Pericardium fibroblast (primary cell): ENCODE measurements at places on chromosomes 5 and 9. TPM values are rescaled to one million over a fixed set of nuclear protein-coding genes. Genes with fewer than 3 reads are reported as not detected.

SPINK4 gene
- not detected in 2 replicates for total RNA-seq

GRM6 gene
- total RNA-seq: not detected in 2 replicates

FOXI1 gene
- not detected in 2 replicates for total RNA-seq

KIAA0825 gene
- 1.3 and 3.6 TPM in 2 replicates for total RNA-seq

CARD9 gene
- total RNA-seq: 1.5 and 4.3 TPM in 2 replicates

SPATA31A3 gene
- total RNA-seq: not detected in 2 replicates

FBP1 gene
- total RNA-seq: 0.12 TPM in 1 of 2 replicates, not detected in the other

LECT2 gene
- total RNA-seq: not detected in 2 replicates

C9orf50 gene
- total RNA-seq: not detected in 2 replicates

SPINK6 gene
- total RNA-seq: not detected in 2 replicates

TNC gene
- total RNA-seq: 1.2 and 12.4 TPM in 2 replicates

LIX1 gene
- total RNA-seq: not detected in 2 replicates

PKD2L2 gene
- not detected in 2 replicates for total RNA-seq

NKD2 gene
- total RNA-seq: 0.09 and 62.8 TPM in 2 replicates

MCTP1 gene
- total RNA-seq: 1.1 and 1.7 TPM in 2 replicates

ARHGEF37 gene
- 0.43 and 3.2 TPM in 2 replicates for total RNA-seq

C9orf153 gene
- total RNA-seq: not detected in 2 replicates

SLC22A4 gene
- 1.5 and 1.6 TPM in 2 replicates for total RNA-seq

ECM2 gene
- 11.4 and 20.9 TPM in 2 replicates for total RNA-seq

FOCAD gene
- 17.7 and 18.3 TPM in 2 replicates for total RNA-seq

ZDHHC11B gene
- total RNA-seq: not detected in 2 replicates

ACTBL2 gene
- total RNA-seq: 0.35 TPM in 1 of 2 replicates, not detected in the other

FAM200C gene
- total RNA-seq: 3.0 and 4.0 TPM in 2 replicates

GGTA1 gene
- total RNA-seq: 0.09 and 0.82 TPM in 2 replicates

BRINP1 gene
- total RNA-seq: 0.17 and 0.35 TPM in 2 replicates

PCA3 gene
- not detected in 2 replicates for total RNA-seq

CD74 gene
- 0.47 and 3.2 TPM in 2 replicates for total RNA-seq

ARL14EPL gene
- total RNA-seq: not detected in 2 replicates

PCDHB11 gene
- 0.12 TPM in 1 of 2 replicates, not detected in the other for total RNA-seq

BASP1 gene
- 58.0 and 74.7 TPM in 2 replicates for total RNA-seq

CD14 gene
- total RNA-seq: 0.17 and 4.3 TPM in 2 replicates

SHOC1 gene
- total RNA-seq: 0.09 TPM in 1 of 2 replicates, not detected in the other

ELL2 gene
- 13.8 and 21.7 TPM in 2 replicates for total RNA-seq

SLC4A9 gene
- total RNA-seq: under 0.01 TPM in 1 of 2 replicates, not detected in the other
